Effector CD4-positive, alpha-beta T cell (primary cell): ENCODE measurements at places on chromosomes 5 and 9.

- DNase-seq = no peak
Measured at GRCh38 chr5:111068213-111068612, 3.3 kb upstream of the TSLP start.

DNA sequence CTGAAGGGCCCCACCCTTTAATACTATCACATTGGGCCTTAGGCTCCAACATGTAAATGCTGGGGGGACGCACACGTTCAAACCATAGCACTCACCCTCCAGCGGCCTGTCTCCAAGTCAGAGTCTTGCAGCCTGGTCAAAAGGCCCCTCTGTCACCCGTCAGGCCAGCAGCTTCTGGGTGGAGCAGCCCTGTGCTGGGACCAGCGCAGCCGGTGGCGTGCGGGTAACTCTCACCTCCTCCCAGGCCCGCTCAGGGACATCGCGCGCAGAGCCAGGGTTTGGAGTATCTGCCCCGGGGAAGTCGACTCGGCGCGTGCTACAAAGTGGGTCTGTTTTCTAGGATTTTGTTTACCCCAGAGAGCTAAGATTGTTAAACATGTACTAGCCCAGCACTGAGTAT, 93.0 kb upstream of the COL5A1 start:
- no peak for DNase-seq

DNA sequence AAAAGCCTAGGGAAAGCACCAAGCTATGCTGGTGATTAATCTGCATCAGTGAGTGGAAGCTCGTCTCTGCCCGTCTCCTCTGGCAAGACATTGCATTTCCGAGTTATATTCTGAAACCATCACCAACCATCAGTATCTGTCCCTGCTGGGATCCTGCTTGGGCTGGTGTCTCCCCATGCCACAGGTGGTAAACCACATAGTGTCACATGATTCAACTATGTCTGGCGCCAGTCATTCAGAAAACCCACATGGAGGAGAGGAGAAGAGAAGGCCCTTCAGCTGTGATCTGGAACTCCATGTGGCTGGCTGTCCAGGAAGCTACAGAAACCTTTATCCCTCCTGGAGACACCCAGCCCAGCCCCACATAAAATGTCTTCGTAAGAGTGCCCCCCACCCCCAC, 4.8 kb downstream of the IL9 start:
- DNase-seq = no peak

DNA sequence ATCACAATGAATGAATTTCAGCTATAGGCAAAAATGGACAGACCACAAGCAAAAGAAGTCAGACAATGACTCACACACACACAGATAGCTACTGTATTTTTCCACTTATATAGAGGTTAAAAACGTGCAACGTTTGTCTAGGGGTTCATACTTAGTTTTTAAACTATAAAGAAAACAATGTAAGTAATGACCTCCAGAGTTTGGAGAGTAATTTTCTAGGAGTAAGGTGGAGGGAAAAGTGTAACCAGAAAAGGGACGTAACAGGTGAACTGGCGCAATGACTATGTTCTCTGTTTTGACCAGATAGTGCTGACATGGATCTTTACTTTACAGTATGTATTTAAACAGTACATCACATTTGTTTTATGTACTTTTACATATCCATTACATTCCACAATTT, 51.1 kb downstream of the FNIP1 start:
- DNase-seq = no peak
